Activated CD4-positive, alpha-beta T cell treated with anti-CD3 and anti-CD28 coated beads, Interleukin-2, Interleukin-6, amounts not matched to agents 100 ng/mL and 50 ng/mL, durations not matched to agents 16 hours and 8 hours (primary cell): ENCODE measurements at places on chromosomes 3 and 15.

DNA sequence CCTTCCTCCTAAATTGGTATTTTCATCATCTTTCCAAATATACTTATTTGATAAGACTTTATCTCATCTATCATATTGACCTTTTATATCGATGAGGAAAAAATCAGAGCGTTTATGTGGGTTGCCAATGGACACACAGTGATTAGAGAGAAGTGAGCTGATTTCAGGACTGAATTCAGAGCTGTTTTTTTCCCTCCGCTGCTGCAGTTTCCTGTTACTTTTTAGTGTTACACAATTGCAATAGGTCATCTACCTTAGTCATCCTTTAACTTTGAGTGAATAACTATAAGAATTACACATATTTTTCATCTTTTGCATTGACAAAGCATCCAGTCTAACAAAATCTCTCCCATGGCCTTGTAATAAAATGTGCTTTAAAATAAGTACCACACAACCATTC is 266.3 kb upstream of the CNTN4 start:
- no peak for DNase-seq

DNA sequence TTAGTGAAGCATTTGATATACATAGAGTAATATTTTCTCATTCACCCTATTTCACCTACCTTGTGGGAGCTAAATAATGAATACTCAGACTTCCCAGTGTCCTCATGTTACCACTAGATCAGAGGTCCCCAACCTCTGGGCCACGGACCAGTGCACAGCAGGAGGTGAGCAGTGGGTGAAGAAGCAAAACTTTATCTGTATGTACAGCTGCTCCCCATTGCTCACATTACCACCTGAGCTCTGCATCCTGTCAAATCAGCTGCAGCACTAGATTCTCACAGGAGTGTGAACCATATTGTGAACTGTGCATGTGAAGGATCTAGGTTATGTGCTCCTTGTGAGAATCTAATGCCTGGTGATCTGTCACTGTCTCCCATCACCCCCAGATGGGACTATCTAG is 79.4 kb downstream of the RETNLB start:
- no peak for DNase-seq

- no peak for DNase-seq
These were observed 9.4 kb downstream of the TP53BP1 start for GRCh38 chr15:43483297-43484128.

DNA sequence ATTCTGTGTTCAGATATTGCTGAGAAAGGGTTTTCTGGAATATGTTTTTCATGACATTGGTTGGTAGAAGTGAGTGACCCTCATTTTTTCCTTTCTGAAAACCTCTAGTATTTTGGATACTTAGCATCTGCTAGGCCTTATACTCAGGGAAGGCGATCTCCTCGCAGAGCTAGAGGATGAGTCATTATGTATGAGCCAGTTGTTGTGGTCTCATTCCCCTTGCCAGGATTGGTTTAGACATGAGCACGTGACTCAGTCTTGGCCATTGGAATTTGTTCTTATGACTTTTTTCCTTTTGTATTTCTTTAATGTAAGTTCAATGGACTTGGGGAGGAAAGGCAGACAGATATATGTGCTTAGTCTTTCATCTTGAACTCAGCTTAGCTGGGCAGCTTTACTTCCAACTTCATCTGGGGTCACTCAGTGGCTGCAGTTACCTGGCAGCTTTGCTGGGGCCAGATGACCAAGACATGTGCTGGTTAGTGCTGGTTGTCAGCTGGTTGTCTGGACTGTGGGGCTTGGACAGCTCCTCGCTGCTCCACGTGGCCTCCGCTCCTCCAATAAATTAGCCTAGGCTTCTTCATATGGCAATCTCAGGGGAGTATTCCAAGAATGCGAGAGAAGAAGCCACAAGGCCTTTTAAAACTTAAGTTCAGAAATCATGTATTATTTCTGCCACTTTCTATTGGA is 207.5 kb downstream of the IL20RB start:
- DNase-seq = no peak

DNA sequence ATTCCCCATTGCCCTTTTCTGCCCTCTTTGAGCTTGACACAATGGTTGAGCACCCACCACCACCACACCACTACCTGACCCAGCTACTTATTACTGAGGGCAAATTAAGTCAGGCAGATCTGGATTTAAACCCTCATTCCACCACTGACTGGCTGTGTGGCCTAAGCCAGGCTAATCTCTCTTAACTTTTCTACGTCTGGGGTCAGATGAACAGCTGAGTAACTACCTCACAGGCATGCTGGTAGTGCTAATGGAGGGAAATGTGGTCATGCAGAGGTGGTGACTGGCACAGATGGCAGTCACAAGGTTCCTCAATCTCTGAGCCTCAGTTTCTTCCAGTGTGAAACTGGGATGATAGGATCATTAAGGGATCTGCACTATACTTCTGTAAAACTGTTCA is 4.3 kb upstream of the MRPS25 start:
- no peak for DNase-seq

GRCh38 chr15:65836665-65837064 is 32.6 kb upstream of the RAB11A start:
- no peak for DNase-seq

DNA sequence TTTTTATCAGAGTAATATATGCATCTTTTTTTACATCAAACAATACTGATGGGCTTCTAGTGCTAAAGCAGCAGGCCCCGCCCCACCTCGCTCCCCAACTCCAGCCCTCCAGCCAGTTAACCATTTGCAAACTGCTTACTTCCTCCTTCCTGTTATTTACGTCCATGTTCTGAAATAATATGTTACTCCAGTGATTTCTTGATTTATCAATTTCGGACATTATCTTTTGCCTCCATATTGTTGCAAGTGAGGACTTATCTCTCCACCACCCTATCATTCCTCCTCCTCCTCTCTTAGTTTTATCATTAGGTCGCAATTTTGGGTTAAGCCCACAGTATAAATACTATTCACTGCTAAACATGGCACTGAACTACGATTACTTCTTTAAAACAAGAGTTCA is 39.5 kb downstream of the ZNF710 start:
- DNase-seq = no peak

DNA sequence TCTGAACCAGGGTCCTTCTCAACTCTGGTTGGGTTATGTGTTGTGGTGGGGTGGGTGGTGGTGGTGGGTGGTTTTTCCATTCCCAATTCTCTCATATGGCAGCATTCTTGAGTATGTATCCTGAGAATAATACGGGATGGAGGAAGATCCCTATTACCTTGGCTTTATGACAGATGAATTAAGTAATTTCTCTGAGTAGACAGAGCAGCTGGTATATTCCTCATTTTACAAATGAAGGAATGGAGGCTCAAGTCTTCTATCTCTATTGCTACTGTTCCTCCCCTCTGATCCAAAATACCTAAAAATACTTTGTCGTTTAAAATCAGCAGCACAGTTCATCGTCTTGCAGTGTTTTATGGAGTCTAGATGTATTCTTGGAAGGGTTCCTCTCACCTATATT is 10.4 kb downstream of the GYG1 start:
- no peak for DNase-seq

DNA sequence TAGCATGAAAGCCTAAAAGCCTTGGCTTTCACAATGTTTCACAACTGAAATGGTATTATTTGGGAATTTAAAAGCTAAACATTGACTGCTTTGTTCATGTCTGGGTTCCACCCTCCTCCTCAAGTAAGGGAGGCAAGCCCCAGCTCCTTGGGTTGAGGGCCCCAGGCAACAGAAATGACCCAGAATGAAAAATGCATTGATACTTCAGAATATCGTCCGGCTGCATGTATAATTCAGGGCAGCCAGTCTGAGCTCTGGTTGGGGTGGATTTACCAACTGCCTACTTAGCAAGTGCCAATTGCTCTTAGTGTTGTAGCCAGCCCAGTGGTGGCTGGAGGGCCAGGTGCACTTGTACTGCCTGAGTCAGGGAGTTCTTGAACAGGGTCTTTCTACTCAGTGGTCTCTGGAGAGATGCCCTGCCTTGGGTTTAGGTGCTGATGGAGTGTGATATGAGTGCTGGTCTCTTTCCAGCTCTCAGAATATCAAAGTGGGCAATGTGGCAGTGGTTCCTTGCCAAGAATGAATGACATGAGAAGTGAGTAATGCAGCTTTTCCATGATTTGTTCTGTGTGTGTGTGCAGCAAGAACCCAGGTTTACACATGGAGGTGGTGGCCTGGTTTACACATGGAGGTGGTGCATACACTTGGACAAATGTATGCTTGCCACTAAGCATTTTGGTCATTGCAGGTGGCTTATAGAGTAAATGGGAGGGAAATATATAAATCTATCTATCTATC is 40.9 kb upstream of the ADAMTSL3 start:
- DNase-seq = no peak

DNA sequence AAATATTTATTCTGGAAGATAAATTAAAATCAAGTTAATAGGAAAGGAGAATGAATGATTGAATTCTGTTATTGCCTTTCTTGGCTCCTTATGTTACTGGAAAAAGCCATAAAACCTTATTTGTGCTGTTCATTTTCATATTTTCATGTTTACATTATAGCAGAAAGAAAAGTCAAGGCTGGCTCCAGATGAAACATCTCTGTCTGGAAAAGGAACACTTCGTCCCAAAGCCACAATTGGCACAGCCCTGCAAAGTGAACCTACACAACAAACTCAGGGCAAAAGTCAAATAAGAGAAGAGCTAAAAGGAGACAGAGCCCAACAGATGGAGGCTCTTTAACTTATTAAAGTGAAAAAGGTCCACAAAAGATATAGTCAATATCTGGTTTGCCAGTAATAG is 73.4 kb downstream of the GTPBP8 start:
- DNase-seq = no peak

GRCh38 chr3:122394173-122394572 is 10.2 kb downstream of the FAM162A start:
- no peak for DNase-seq

- peak; percentile 57 for DNase-seq
These were observed 5.9 kb upstream of the CALML4 start for GRCh38 chr15:68210821-68211655.

GRCh38 chr15:37034835-37035748 is 65.3 kb downstream of the MEIS2 start:
- DNase-seq = no peak

DNA sequence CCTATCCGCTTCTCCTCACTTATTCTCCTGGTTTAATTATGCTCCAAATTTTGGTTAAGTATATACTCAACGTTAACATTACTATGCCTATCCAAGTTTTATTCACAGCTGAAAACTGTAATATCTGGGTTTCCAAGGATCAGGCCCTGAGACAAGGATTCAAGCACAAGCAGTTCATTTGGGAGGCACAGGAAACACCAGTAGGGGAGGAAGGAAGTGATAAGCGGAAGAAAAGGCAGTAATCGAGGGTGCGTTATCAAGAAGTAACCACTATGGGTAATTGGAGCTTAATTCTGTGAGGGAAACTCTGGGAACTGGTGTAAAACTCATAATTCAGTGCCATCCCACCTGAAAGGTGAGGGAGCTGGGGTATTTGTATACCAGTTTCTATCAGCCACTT is 120.3 kb downstream of the KCNAB1 start:
- no peak for DNase-seq

DNA sequence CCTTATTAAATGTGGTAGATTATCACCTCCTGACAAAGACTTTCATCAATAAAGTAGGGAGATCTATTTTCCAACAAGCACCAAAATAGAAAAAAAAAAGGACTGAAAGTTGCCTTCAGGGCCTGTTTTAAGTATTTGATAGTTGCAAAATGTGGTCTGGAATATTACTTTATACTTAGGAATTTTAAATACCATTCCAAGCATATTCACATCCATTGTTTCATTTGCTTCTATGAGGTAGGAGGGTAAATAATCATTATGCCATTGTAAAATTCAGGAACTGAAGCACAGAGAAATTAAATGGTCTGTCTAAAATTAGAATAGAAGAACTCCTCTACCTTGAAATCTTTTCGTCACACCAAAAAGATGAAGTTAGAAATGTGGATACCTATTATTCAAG is 110.0 kb downstream of the TMCC1 start:
- DNase-seq = no peak

DNA sequence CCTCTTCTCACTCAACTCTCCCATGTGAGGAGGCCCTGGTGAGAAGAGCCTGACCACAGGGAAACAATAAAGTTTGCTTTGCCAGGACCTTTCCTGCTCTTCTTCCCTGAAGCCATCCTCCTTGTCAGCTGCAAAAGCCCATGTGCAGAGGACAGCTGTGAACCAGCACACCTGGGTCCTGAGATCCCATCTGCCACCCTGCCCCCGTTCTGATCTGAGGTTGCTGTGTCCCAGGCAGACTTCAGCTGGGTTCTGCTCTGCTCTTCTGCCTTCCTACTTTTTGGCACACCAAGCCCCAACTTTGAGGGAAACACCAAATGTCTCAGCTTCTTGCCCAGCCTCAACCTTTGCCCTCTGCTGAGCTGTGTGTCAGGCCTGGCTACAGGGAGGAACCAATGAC is 595.1 kb upstream of the ARPP21 start:
- DNase-seq = no peak

DNA sequence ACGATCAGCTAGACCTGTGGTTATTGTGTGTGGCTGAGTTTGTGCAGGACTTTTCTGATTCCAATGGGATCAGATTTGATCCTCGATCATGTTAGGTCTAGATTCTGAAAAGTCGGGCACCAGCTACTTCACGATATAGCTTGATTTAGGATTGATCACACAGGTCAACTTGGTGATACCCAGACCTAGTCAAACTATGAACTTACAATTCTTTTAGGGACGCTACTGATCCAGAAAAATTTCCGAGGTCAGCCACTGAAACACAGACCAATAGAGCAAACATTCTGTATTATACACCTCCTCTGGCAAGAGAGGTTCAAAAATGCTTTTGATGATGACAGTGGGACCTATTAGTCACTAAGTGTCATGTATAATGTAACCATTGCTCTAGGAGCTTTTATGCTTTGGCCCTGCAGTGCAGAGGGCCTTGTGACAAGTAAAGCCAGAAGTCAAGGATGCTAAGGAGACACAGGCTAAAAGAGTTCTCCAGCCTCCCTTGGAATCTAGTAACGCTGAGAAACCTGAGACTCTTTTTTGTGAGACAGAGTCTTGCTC is 115.6 kb upstream of the MB21D2 start:
- DNase-seq = no peak

DNA sequence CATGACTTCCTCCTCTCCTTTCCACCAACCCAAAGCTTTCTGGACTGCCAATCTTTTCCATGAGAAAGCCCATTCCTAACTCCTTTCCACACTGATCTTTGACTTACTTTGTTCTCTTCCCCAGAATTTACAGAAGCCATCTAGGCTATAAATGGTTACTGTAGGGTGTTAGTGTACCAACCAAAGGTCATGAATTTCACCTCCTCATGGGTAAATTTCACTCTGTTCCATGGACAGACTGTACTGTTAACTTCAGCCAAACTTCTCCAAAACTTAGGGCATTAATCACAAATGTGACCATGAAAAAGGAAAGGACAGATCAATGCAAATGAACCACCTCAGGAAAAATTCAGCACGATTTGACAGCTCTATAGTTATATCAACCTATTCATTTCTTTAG is 54.9 kb downstream of the ATOSA start:
- no peak for DNase-seq
